ENCODE measurements at places on chromosomes 5 and 9.

DNA sequence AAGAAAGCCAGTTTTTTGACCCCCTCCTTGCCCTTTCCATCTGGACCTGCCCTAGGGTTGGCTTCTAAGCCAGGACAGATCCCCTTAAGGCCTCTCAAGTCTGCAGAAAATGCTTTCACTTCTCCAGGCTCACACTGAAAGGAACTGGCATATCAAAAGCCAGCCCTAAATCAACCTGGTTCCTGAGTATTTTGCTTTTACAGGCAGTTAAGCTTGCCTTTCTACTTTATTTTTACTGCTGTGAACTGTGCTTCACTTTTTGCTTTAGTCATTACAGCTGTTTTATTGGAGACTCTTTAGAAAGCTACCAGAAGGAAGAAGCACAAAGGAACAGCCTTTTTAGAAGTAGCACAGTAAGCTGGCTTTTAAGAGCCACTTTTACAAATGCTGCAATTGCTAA is 5.0 kb downstream of the TARS1 start:
- DNase-seq = no peak

DNA sequence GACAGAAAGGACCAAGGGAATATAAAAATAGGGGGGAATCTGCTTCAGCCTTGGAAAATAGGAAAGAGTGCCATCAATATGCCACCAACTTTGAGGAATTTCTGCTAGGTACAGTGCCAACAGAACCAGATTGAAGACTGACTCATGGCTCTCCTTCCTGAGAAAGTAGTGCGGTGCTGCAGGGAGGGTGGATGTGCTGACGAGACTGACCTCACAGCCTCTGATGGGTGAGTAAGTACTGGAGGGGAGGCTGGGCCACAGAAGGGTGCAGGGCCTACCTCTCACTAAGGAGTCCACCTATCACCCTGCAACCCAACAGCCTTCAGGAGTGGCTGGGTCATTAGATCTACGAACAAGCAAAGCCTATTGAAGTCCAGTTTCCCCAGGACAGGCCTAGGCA is 187.6 kb downstream of the GABBR2 start:
- DNase-seq = no peak

GRCh38 chr5:173781432-173781815 is 106.7 kb upstream of the CPEB4 start:
- DNase-seq = no peak

DNA sequence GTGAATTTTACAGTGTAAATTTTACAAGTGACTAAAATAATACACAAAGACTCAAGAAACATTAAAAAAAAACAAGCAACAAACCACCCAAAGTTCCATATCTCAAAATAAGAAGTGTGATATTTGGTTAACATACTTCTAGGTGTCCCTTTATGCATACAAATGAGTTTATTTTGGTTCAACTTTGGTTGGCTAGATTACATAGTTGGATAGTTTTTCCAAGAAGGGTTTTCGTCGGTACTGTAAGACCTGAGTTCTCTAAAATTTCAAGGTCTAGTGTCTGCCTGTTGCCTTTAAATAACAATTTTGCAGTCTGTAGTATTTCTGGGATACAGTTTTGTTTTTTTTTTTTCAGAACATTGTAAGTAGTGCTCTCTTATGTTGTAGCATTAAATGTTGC is 58.8 kb upstream of the JAK2 start:
- no peak for DNase-seq

- no peak for DNase-seq
These were observed 65.7 kb downstream of the IRX2 start for GRCh38 chr5:2685651-2686272.

GRCh38 chr9:112074250-112075008 is 100.7 kb downstream of the SUSD1 start:
- DNase-seq = no peak

- DNase-seq = no peak
These were observed 28.7 kb downstream of the ANXA1 start for GRCh38 chr9:73180403-73180802.

GRCh38 chr5:132689513-132689912 is 15.7 kb downstream of the IL4 start:
- no peak for DNase-seq

GRCh38 chr9:114403153-114403756 is 15.5 kb upstream of the AKNA start:
- DNase-seq = no peak

- no peak for DNase-seq
These were observed 678 bp downstream of the SLC26A2 start for GRCh38 chr5:149961186-149961685.

- no peak for DNase-seq
These were observed 4.9 kb upstream of the SCAMP1 start for GRCh38 chr5:78355561-78355960.

Measured in RWPE2 (cell line).